H9 (cell line): ENCODE measurements at places on chromosomes 12 and 14. TPM values are rescaled to one million over a fixed set of nuclear protein-coding genes. Genes with fewer than 3 reads are reported as not detected.

GRCh38 chr14:28676479-28676878, 90.1 kb upstream of the FOXG1 start:
- H3K4me1 ChIP-seq = no peaks in the 10 kb centered on the region
- H3K27ac ChIP-seq = no peak overlapping the region
- H3K4me3 ChIP-seq = no peak overlapping the region

- H3K27ac ChIP-seq = no peak overlapping the region
- H3K4me3 ChIP-seq = no peak overlapping the region
- H3K36me3 ChIP-seq = peaks cover 32% of the 10 kb centered on the region
- no peaks in the 10 kb centered on the region for H3K27me3 ChIP-seq
Measured at GRCh38 chr12:128814411-128815261, 9.1 kb downstream of the SLC15A4 start.

MYF5 gene
- total RNA-seq = not detected in 2 replicates

DNA sequence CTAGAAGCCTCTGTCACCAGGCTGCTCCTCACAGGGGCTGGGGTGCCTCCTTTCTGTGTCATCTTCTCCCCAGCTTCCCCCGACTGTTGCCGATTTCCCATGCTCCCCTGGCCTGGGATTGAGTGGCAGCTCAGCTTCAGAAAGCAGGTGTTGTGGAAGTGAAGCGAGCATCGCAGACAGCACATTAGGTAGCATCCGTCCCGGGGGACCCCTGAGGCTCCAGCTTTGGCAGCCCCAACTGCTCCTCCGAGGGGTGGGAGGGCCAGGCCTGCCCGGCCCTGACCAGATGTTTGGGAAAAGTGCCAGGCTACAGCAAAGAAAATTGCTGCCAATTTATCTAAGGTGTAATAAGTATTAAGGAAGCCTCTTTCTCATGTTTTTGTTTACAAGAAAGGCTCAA, 1045.6 kb downstream of the BCL11B start:
- H3K36me3 ChIP-seq = no peaks in the 10 kb centered on the region
- no peak overlapping the region for H3K27ac ChIP-seq
- no peak overlapping the region for H3K4me3 ChIP-seq
- H3K4me1 ChIP-seq = no peaks in the 10 kb centered on the region
- no peaks in the 10 kb centered on the region for H3K27me3 ChIP-seq

DNA sequence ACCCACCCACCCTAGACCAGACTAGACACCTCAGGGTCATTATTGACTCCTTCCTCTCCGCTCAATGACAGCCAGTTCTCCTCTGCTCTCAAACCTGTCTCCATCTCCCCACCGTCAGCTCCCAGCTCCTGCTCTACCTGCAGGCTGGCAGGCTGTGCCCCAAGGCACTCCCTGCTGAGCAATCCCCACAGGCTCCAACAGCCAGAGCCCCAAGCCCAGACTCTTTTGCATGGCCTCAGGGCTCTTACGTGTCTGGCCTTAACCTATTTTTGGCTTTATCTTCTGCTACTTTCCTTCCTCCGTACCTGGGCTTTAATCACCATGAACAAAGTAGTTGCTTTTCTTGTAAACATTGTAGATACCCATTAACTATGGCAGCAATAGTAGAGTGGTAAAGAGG, 162.9 kb upstream of the PRMT8 start:
- H3K4me1 ChIP-seq = no peaks in the 10 kb centered on the region
- no peak overlapping the region for H3K4me3 ChIP-seq
- H3K36me3 ChIP-seq = no peaks in the 10 kb centered on the region
- DNase-seq = no peak
- H3K27ac ChIP-seq = no peak overlapping the region

DNA sequence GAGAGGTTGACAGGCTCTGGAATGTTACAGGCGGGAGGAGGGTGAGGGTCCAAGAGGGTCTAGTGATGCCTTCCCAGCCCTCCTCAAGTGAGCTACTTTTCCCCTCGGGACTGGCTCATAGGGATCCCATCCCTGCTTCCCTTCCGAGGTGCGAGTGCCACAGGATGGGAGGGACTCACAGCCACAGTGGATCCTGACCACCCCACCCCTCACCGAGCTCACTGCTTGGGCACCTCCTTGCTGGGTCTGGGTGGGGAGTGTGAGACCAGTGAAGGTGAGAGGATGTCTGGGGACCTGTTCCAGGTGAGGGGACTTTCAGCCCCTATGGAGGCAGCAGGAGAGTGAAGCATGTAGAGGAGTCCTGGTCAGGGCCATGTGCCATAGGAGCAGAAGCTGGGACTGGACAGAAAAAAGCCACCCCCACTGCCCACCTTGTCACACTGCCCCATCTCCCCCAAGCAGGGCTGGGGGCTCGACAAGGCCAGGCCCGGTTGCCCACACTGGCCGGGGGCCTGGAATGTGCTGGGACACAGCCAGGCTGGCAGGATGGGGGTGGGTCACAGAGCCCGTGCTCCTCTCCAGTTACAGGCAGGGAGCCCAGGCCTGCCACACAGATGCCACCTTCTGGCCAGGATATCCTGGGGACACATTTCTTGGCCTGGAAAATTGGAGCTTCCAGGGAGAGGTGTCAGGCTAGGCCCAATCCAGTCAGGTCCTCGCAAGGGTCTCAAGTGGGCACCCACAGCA, 1.7 kb upstream of the TNS2 start:
- DNase-seq = peak; percentile 77
- H3K4me1 ChIP-seq = peaks cover 28% of the 10 kb centered on the region; the same call in 1 of the 2 replicates
- H3K4me3 ChIP-seq = peak overlapping the region; percentile 53
- H3K36me3 ChIP-seq = peaks cover 8% of the 10 kb centered on the region

DNA sequence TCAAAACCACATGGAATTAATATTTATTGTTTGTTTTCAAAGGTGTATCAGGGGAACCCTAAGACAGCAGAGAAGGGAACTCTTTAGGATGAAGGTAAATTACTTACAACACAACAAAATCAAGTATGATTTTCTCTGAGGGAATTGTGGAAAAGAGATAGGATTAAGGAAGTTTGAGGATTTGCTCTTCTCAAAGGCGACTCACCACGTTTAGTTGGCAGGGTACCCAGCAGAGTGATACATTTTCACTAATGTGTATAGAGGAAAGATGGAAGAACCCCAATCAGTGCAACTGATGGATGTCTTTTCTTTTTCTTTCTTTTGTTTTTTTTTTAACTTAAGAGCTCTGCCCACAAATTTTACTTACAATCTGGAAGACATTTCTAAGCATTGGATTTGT, 499.2 kb downstream of the CCER1 start:
- no peak for DNase-seq
- no peak overlapping the region for H3K27ac ChIP-seq
- H3K36me3 ChIP-seq = peaks cover 2% of the 10 kb centered on the region; the same call in 1 of the 2 replicates
- no peaks in the 10 kb centered on the region for H3K4me1 ChIP-seq
- H3K27me3 ChIP-seq = no peaks in the 10 kb centered on the region
